ENCODE measurements at places on chromosomes 1 and 21.
A peak's percentile ranks its signal among the peaks of the same experiment; 100 is the strongest.

GRCh38 chr1:93253516-93253915 lies 73.0 kb downstream of the CCDC18 start:
- no peak for DNase-seq

GRCh38 chr1:207868251-207868773 lies 42.6 kb downstream of the CD34 start:
- DNase-seq = no peak

GRCh38 chr1:51997974-51998382 lies 7.5 kb upstream of the RAB3B start:
- no peak for DNase-seq

DNA sequence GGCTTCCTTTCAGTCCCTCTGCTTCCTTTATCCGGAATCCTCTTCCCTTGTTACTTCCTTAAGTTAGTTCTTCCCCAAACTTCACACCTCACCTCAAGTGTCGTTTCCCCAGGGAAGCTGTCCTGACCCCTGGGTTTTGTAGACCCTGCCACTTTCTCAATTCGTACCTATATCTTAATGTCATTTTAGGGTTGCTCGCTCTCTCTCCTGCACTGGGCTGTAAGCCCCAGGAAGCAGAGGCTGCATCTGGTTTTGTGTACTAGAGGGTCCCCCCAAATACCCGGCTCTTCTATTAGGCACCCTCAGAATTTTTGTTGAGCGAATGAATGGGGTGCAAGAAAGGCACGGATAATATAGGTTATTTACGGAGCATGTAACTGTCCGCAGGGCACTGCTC lies 603 bp upstream of the OPRD1 start:
- DNase-seq = no peak

GRCh38 chr1:220239966-220240365 lies 32.3 kb downstream of the RAB3GAP2 start:
- DNase-seq = no peak

GRCh38 chr1:7704214-7705047 lies 66.7 kb upstream of the VAMP3 start:
- DNase-seq = peak; percentile 86

DNA sequence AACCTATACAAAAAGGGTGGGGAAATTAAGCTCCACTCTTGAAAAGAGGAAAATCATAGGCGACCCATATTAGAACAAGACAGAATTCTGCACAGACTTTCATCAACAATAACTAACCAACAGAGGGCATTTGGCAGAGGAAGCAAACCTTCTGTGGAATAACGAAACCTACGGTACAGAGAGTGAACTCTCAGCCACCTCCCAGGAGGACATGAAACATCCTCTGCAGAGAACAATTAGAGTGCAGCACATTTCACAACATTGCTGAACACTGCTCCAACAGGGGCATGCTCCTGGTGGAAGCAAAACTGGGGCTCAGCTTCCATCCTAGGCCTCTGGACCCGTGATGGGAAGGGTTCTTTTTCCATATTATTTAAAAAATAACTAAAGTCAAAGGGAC lies 110.9 kb downstream of the KCNJ15 start:
- no peak for DNase-seq

Data from activated CD4-positive, alpha-beta T cell treated with anti-CD3 and anti-CD28 coated beads for 24 hours (primary cell).